ENCODE measurements at places on chromosomes 16 and 17.
A peak's percentile ranks its signal among the peaks of the same experiment; 100 is the strongest.

- peak; percentile 44 for DNase-seq
Observed at GRCh38 chr16:72723781-72724180, 324.1 kb downstream of the ZFHX3 start.

- DNase-seq = peak; percentile 81
Observed at GRCh38 chr16:807347-808084, 7.0 kb upstream of the GNG13 start.

GRCh38 chr16:57341062-57341440, 17.5 kb upstream of the CCL22 start:
- DNase-seq = no peak

DNA sequence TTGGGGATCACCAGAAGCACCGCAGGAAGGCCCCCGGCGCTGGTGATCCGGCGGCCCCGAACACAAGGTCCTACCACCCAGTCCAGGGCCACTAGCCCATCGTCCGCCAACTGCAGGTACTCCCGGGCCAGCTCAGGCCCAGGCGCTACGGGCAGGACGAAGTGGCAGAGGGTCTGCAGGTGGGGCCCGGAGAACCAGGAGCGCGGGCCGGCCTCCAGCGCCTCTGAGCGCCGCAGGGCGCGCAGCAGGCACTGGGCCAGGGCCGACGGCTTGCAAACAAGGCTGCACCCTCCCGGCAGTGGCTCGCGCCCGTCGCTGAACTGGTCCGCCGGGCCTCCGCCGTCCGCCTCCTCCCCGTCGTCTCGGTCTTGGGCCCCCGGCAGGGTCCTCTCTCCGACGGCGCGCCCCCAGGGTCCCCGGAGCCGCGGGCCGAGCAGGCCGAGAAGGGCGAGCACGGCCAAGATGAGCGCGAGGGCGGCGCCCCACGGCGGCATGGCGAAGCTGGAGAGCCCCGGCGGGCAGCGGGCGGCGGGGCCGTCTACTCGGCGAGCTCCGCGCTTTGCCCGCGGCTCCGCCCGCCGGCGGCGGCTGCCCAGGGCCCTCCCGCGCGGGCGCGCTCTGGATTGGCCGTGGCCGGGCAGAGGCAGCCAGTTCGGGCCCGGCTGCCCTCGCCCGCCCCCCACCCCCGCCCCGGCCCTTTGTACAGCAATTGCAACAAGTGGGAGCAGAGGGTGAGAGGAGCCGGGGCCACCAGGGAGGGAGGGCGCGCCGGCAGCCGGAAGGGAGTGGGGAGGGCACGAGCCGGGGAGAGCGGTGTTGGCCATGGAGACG, at the start of gene ABHD15:
Gene ABHD15, minus strand, starts transcription at position 565 of the 831 bp plus-strand sequence. Its CDS starts 71 bp downstream, at position 494.
- DNase-seq = peak; percentile 70

GRCh38 chr17:46770439-46770817, 48.1 kb downstream of the WNT3 start:
- DNase-seq = no peak

GRCh38 chr17:35212668-35213067, 18.5 kb upstream of the SLC35G3 start:
- DNase-seq = no peak

DNA sequence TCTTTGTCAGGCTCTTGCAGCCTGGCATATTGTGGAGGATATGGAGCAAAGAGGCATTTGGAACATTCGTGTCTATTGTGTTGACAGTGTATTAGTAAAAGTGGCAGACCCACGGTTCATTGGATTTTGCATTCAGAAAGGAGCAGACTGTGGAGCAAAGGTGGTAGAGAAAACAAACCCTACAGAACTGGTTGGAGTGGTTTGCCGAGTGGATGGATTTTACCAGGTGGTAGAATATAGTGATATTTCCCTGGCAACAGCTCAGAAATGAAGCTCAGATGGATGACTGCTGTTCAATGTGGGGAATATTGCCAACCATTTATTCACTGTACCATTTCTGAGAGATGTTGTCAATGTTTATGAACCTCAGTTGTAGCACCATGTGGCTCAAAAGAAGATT, 44.5 kb downstream of the EFCAB13 start:
- no peak for DNase-seq

DNA sequence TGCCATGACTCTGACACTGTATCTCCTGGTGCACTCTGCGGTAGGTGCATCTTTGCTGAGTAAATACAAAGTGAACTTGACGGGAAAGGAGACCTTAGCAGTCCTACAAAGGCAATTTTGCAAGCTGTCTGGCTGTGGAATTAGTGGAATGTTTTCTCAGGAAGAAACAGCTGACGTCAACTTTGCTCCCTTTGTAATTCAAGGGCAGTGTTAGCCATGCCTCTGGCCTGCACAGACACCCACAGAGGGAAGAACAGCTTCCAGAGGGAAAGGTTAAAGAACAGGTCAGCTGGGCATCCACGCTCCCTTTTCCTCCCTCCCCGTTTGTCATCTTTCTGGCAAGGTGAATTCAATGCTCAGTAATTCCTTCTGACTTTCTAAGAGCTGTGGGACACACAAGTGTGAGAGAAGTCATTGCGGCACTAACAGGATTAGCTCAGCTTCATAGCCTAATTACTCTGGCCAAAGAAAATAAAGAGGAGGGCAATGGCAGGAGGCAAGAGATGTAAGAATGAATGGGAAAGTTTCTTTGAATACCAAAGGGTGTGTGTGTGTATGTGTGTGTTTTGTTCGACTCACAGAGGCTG, 476.9 kb upstream of the GOT2 start:
- DNase-seq = no peak

- peak; percentile 97 for DNase-seq
Observed at GRCh38 chr17:62791767-62792446, 16.2 kb downstream of the MARCHF10 start.

- no peak for DNase-seq
Observed at GRCh38 chr16:21980032-21980431, 20.9 kb downstream of the PDZD9 start.

DNA sequence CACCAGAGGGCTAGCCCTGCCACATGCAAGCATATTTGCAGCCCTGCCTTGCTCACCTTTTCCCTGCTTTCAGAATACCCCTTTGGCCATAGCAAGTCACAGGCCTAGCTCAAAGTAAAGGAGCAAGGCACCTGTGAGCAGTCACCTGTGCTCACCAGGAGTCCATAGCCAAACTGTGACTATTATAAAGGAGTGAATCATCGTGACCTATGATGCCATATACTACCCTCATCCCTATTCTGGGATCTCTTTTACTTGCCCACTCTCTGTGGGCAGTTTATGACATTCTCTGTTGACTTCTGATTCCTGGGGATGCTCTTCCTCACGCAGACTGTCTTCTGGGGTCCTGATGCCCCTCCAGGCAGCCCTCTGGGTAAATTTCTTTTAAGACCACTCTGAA, 200.5 kb upstream of the NLRP1 start:
- DNase-seq = no peak

GRCh38 chr16:70753228-70753627, 47.7 kb downstream of the VAC14 start:
- DNase-seq = no peak

DNA sequence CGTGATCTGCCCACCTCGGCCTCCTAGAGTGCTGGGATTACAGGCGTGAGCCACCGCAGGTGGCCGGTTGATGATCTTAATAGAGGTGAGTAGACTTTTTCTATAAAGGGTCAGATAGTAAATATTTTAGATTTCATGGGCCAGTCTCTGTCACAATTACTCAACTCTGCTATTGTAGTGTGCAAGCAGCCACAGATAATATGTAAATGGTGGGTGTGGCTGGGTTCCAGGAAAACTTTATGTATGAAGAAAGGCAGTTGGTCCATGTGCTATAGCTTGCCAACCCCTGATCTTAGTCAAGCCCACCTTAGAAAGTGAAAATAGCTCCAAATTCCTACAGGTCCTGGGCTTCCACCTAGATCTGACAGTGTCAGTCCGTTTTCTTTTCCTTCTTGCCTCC, 94.9 kb upstream of the PMFBP1 start:
- DNase-seq = no peak

DNA sequence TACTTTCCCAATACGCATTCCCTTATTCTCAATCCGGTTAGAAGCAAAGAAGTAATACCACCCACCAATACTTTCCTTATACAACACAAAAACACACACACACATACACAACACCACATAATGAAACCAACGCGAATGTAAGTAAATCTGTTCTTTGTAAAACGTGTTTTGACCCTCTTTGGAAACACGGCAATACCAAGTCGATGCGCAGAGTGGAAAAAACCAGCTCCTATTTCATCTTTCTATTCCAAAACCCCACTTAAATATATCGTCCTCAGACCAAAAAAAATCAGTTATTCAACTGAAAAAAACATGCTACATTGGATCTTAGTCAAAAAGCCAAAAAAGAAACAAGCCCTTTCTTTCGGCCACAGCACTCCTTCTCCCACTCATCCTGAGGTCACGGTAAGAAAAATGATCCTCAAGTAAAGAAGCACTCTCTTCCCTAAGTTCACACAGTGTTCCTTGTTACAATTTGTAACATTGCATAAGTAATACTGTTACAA, 31.0 kb upstream of the ARL4D start:
- DNase-seq = peak; percentile 98

DNA sequence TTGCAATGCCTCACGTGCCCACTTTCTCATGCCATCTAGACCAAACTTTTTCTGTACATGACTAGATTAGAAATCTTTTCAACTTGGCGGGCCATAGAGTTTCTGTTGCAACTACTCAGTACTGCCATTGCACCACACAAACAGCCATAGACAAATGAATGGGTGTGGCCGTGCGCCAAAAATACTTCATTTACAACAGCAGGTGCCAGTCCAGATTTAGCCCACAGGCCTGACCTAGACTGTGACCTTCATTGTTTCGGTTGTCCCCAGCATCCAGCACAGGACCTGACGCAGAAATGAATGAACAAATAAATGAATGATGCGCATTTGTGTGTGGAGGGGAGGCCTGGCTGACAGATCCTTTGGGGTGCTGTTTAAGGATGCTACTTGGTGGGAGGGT, 14.3 kb upstream of the PDK2 start:
- no peak for DNase-seq

GRCh38 chr16:77967054-77967904, 55.1 kb upstream of the CLEC3A start:
- DNase-seq = no peak

DNA sequence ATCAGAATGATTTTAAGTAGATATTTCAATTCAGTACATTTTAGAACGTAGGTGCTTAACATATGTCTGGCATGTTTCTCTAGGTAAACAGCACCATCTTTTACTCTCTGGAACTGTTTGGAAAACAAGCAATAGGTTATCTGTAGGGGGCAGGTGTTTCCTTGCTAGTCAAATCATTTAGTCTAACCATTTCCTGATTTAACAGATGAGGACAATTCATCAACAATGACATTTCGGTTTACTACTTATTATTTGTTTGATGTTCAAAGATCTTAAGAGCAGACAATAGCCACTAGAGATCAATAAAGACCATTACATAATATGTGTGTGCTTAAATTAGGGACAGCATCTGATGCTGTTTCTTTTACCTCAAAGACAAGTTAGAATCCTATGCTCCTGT, 173.1 kb downstream of the CEP112 start:
- no peak for DNase-seq

DNA sequence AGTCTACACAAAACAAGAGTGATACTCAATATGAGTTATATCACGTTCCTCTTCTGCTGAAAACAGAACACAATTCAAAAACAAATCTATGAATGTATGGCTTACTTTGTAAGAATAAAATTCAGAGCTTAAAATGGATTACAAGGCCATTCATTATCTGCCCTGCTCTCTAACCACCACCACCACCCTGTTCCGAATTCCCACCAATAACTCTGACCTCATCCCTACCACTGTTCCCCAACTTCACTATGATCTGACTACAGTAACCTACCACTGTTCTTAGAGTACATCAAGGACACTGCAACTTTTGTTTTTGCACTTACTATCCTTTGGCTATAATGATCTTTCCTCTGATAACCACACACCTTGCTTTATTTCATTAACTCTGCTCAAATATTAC, 21.3 kb downstream of the FBXL20 start:
- DNase-seq = no peak

GRCh38 chr17:35700150-35700549, 31.3 kb upstream of the RASL10B start:
- peak; percentile 13 for DNase-seq

- no peak for DNase-seq
Observed at GRCh38 chr17:77728871-77729270, 229.6 kb upstream of the TNRC6C start.

DNA sequence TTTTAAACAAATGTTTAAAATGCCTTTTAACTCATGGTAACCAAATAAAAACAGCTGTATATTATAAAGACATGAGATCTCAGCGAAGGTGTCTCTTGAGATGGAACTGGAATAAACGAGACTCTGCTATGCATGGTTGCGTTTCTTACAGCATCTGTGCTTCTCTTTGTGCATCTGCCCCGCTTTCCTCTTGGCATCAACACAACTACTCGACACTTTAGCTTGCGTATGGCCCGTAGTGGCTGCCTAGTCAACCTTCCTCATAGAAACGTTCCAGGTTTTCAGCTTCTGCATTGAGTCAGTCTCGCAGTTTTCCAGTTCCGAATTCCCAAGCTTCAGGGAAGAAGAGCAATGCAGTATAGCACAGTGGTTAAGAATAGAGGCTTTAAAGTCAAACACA, 214.9 kb downstream of the CEP112 start:
- DNase-seq = no peak

- DNase-seq = no peak
Observed at GRCh38 chr16:66095676-66096075, 270.8 kb upstream of the CDH5 start.

DNA sequence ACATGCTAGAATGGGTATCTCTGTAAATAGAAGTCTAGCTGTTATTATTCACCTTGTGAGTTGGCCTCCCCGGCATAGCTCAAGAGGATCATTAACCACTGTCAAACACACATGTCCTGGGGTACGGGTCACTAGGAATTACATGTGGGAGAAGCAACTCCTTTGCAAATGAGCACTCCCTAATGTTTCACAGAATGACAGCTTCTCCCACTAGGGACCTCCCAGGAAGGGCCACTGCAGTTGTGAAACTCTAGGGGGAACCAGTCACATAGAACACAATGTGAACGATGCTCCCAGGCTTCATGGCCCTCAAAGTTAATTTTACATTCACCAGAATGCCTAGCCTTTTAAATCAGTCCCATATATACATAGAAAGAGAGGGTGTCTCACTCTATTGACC, 12.4 kb upstream of the ZNF19 start:
- DNase-seq = no peak

- no peak for DNase-seq
Observed at GRCh38 chr17:56642424-56642823, 48.9 kb downstream of the NOG start.

DNA sequence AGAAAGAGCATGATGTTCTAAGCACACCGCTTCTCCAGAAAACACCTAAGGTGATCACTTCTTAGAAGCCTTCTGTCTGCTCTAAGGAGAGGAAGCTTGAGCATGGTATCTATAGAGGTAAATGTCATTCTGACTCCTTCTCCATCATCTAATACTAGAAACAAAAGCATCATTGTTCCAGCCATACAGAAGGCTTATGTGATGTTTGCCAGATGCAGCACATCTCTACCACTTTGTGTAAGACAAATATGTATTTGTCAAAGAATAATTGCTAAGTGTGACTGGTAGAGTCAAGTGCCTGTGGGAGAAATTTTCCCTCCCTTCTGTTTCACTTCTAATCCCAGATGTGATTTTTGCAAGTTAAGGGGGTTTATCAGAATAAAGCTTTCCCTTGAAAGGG, 217.1 kb downstream of the HS3ST3A1 start:
- DNase-seq = no peak

Measured in HCEC 1CT (cell line).